Endodermal cell (in vitro differentiated cells): ENCODE measurements at places on chromosomes 7 and 10. TPM values are rescaled to one million over a fixed set of nuclear protein-coding genes. Genes with fewer than 3 reads are reported as not detected.
A peak's percentile ranks its signal among the peaks of the same experiment; 100 is the strongest.

GRCh38 chr10:122264931-122265330 lies 6.2 kb upstream of the BTBD16 start:
- peak; percentile 28 for DNase-seq

DNA sequence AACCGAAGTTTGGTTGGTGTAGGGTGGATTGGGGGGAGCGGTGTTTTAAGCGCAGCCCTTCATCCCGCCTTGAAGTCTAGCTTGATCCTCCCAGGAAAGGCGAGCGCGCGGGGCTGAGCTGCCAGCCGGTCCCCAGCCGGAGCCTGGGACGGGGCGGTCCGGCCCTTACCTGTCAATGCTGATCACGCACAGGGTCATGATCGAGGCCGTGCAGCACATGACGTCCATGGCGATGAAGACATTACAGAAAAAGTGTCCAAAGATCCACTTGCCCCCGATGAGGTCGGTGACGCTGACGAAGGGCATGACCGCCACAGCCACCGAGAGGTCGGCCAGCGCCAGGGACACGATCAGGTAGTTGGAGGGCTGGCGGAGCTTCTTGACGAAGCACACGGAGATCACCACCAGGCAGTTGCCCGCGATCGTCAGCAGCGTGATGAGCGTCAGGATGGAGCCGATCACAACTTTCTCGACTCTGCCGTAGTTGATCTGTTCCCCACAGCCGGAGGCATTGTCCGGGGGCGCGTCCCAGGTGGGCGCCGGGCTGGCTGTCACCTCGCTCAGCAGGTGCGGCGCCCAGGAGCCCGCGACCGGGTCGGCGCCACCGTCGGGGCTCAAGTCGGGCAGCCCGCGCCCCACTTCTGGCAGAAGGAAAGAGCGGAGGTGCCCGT lies 740 bp downstream of the HTR7 start:
- no peak for DNase-seq

DNA sequence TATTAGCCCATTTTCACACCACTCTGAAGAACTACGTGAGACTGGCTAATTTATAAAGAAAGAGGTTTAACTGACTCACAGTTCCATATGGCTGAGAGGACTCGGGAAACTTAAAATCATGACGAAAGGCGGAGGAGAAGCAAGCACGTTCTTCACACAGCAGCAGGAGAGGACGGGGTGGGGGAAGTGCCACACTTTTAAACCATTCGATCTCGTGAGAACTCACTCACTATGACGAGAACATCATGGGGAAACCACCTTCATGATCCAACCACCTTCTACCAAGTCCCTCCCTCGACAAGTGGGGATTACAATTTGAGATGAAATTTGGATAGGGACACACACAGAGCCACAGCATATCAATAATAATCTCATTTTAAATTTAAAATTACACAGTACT lies 80.2 kb downstream of the VWDE start:
- DNase-seq: no peak

DNA sequence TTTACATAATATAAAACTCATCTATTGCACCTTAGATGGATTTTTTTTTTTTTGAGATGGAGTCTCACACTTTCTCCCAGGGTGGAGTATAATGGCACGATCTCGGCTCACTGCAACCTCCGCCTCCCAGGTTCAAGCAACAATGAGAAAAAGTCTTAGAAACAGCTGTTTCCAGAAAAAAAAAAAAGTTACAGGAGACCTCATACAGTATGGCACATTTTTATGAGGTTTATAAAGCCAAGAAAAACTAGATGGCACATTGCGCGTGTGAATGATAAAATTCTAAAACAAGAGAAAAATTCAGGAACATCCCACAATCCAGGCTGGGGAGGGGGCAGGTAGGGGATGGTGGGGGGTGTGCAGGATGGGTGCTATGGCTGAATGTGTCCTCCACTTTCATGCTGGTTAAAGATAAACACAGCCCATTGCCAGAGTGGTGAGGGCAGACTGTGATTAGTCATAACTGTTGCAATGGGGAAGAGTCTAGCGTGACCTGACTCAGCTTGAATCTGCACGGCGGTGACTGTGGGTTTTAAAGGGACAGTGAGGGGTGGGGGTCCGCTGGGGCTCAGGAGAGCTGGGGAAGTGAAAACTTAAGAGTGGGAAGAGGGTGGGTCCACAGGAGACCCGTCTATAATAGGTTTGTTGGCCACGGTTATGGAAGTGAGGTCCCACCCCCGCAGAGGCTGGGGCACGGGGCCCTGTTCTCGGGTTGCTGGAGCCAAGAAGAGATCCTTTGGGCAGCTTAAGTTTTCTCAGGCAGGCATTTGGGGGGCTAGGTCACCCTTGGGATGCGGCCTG lies 11.9 kb upstream of the LRRC27 start:
- DNase-seq: no peak

GRCh38 chr10:73965890-73966768 lies 31.8 kb upstream of the VCL start:
- peak; percentile 98 for DNase-seq

- DNase-seq: peak; percentile 78
Observed at GRCh38 chr7:100127866-100128636, 1.3 kb downstream of the MBLAC1 start.

- DNase-seq: peak; percentile 24
Observed at GRCh38 chr10:69956741-69957230, 95.9 kb upstream of the MACROH2A2 start.

- no peak for DNase-seq
Observed at GRCh38 chr10:104306897-104307296, 31.4 kb downstream of the ITPRIP start.

- no peak for DNase-seq
Observed at GRCh38 chr10:12235116-12235694, 39.2 kb downstream of the CDC123 start.

DNA sequence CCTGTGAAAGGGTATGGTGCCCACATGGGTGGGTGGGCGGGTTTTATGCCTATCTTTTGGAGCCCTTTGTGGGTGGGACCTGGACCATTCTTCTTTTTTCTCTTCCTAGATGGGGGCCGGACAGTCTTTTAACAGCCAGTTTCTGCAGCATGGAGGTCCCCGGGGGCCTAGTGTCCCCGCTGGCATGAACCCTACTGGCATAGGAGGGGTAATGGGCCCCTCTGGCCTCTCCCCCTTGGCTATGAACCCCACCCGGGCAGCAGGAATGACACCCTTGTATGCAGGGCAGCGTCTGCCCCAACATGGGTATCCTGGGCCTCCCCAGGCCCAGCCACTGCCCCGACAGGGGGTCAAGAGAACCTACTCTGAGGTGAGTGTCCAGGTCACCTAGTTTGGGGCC lies 9.1 kb downstream of the ZMIZ2 start:
- DNase-seq: no peak

HSPB1 gene
- total RNA-seq: 219 to 305 TPM (median 244 TPM) in 3 replicates

BAIAP2L1 gene
- 33.0 to 38.4 TPM (median 34.8 TPM) in 3 replicates for total RNA-seq

POLL gene
- total RNA-seq: 59.3 to 83.3 TPM (median 61.1 TPM) in 3 replicates

ZNF273 gene
- total RNA-seq: 15.8 to 20.5 TPM (median 17.7 TPM) in 3 replicates

PCLO gene
- total RNA-seq: 2.8 and 3.2 TPM in 2 replicates

H2BK1 gene
- not detected in 2 replicates for total RNA-seq

NIPSNAP2 gene
- 62.2 to 66.4 TPM (median 63.5 TPM) in 3 replicates for total RNA-seq

GIMAP5 gene
- total RNA-seq: not detected in 2 replicates

LIPJ gene
- 0.09 TPM in 1 of 3 replicates, not detected in the others for total RNA-seq
